Cardiac septum (tissue), 1 donor: ENCODE measurements at places on chromosomes 2 and 18.
A peak's percentile ranks its signal among the peaks of the same experiment; 100 is the strongest.

GRCh38 chr2:137837830-137838229 is 126.4 kb upstream of the HNMT start:
- DNase-seq, result no peak

- no peak for DNase-seq
These were observed 224.5 kb downstream of the IKZF2 start for GRCh38 chr2:212926940-212927339.

DNA sequence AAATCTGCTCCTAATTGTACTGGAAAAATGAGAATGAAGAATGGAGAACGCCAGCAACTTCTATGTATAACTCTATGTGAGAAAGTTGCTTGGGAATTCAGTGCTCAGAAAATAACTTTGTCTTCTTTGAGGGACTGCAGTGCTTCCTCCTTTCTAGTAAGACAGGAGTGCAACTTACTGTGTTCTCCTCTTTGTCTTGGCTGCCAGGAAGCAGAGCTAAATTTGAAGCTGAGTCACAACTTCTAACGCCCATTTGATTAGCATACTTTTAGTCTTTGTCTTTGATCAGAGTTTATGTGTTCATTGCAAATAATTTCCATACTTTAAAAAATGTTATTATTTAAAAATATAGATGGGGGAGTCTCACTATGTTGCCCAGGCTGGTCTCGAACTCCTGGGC is 6.6 kb downstream of the ARHGAP25 start:
- no peak for DNase-seq

DNA sequence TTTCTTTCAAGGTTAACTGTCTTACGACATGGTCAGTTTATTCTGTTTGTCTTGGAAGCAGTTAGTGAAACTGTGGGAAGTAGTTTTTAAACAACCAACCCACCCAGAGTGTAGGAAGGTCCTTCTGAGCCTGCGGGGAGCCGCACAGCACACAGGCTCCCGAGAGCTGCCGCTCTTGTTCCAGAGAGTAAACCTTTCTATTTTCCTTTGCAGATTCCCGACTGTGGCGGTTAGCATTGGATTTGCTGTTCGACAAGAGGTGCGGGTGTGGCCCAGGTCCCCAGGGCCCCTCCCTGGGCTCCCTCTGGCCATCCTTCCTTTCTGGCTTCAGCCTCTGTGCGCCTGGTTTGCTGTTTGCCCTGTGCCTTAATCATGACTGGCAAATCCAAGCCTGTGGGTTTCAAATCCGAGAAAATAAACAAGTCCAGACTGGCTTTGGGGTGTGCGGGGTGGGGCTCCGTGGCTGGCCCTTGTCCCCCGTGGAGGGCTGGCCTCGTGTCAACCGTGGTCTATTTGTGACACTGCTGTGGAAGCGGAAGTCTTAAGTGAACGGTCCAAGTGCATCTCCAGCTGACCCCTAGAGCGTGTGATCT is 30.7 kb downstream of the IMPA2 start:
- DNase-seq, result no peak

- DNase-seq, result no peak
These were observed 304.2 kb upstream of the MC4R start for GRCh38 chr18:60676815-60677214.

DNA sequence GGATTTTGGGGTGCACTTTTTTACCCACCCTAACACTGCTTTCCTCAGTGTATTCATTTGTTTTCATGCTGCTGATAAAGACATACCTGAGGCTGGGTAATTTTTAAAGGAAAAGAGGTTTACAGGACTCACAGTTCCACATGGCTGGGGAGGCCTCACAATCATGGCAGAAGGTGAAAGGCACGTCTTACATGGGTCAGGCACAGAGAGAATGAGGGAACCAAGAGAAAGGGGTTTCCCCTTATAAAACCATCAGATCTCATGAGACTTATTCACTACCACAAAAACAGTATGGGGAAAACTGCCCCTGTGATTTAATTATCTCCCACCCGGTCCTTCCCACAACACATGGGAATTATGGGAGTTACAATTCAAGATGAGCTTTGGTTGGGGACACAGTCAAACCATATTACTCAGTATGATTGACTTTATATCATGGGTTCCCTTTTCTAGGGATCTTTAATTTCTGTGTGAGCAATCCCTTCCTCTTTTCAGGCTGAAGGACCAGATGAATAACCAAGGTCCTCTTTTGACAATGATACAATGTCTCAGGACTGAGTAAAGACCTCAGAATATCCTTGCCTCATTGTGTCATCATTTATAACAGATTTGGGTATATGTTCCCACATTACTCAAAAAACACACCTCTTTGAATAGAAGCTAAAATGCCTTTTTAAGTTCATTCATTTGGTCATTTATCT is 100.1 kb upstream of the TRIB2 start:
- DNase-seq, result no peak

DNA sequence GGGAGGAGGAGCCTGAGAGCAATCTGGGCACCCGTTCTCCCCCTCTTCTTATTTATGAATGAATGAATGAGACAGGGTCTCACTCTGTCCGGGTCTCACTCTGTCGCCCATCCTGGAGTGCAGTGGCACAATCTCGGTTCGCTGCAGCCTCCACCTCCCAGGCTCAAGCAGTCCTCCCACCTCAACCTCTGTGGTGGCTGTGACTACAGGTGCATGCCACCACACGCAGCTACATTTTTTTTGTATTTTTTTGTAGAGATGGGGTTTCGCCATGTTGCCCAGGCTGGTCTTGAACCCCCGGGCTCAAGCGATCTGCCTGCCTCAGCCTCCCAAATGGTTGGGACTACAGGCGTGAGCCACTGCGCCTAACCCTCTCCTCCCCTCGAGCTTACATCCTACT is 198.4 kb downstream of the NEDD4L start:
- DNase-seq, result no peak

DNA sequence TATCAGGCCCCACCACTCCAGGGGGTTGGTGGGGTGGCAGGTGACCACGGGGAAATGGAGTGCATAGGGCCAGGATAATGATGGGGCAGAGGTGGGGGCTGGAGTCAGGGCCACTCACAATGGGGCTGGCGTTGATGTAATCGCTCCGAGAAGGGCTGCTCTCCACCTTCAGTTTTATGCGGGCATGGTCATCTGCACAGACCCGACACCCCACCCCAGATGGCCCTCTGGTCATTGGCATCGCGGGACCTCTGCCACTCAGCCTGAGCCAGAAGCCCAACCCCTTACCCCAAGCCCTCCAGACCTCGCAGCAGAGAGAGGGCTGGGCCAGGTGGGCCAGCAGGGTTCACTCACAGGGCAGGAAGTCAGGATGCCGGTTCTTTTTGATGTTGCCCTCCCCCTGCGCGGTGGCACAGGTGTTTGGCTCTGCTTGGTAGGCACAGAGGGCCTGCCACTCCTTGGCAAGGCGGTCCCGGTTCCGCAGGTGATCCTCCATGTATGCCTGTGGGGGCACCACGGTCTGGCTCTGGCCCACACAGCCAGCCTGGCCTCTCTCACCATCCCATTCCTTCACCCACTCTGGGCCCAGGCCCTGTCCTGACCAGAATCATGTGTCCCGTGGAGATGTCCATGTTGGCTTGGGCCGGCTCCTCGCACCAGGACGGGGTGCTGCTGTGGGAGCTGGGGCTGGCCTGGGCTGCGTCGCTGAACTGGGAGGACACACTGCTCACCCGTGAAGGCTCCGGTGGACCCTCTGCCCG is 12.4 kb downstream of the PTPRN start:
- DNase-seq, result peak; percentile 67

DNA sequence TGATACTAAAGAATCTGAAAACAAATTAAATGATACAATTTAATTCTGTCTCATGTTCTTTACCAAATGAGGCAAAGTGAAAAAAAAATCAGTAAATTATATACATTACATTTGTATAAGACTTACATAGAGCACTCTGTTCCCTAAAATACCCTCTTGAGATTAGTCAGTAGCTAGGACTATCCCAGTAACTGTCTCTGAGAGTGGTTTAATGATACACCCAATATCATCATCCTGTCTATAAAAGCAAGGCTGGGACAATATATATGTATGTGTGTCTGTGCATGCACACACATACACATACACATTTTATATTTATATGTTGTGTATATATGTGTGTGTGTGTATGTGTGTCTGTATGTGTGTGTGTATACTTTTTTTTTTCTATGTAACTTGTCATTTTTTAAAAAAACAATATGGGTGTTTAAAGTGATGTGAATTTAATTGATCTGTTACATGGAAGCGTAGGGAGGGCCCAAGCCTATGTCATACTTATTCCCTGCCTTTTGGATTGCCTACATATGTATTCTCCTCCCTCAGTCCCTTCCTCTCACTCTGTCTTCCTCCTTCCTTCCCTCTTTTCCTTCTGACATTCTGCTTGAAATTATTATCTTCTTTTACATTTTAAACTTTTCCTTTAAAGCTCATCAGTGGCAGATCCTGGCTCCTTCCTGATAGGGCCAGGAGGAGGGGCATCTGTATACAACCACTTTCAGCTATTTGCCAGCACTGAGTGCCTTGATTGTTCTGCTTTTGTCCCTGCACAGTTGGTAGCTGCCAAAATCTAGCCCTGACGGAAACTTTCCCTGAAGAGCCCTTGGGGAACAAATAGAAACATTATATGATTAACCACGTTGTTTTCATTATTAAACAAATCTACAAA is 6.8 kb downstream of the ASXL3 start:
- no peak for DNase-seq

- peak; percentile 69 for DNase-seq
These were observed 1.7 kb upstream of the HOXD13 start for GRCh38 chr2:176090862-176091261.

- DNase-seq, result no peak
These were observed 22.0 kb downstream of the RBM43 start for GRCh38 chr2:151239624-151240023.

GRCh38 chr2:69781321-69782248 is 39.7 kb downstream of the ANXA4 start:
- no peak for DNase-seq
